ENCODE measurements at places on chromosomes 4 and X. TPM values are rescaled to one million over a fixed set of nuclear protein-coding genes. Genes with fewer than 3 reads are reported as not detected.
A peak's percentile ranks its signal among the peaks of the same experiment; 100 is the strongest.

Gene CTAG1B
- total RNA-seq: not detected

Gene NXF2B
- not detected for total RNA-seq

Gene DKK2
- not detected for total RNA-seq

DNA sequence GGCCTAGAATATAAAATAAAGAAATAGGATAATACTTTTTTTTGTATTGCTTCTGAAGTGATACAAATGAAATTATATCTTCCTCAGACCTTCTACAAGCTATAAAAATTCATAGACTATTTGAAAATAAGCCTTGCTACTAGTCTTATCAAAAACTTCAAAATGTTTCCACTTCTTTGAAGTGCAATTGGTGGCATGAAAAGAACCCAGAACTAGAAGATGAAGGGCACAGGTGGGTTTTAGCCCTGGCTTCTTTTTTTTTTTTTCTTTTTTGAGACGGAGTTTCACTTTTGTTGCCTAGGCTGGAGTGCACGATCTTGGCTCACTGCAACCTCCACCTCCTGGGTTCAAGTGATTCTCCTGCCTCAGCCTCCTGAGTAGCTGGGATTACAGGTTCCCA is 44.2 kb downstream of the GSX2 start:
- DNase-seq: no peak
- H3K4me3 ChIP-seq: no peak overlapping the region
- no peaks in the 10 kb centered on the region for H3K4me1 ChIP-seq
- H3K36me3 ChIP-seq: no peaks in the 10 kb centered on the region
- no peak overlapping the region for H3K27ac ChIP-seq

- peaks cover 1% of the 10 kb centered on the region for H3K27me3 ChIP-seq
- no peak overlapping the region for H3K4me3 ChIP-seq
- H3K4me1 ChIP-seq: no peaks in the 10 kb centered on the region
- no peak for DNase-seq
Observed at GRCh38 chrX:148540114-148540513, 39.7 kb downstream of the AFF2 start.

DNA sequence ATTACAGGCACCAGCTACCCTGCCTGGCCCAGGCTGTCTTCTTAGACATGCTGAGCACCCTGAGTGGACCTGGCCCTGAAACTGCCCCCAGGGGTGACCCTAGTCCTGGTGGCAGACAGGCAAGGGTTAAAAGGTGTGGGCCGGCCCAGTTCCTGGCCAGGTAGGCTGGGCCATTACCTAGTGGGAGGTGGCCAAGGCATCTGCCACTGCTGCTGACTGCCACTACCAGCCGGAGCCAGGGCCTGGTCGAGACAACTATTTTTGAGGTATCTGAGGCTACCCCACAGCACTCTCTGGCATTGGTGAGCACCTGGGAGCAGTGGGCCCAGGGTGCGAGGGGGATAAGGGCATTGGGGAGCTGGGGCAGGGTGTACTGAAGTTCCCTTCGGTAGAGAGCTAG is at the start of gene CCDC120:
CCDC120 (plus strand) TSS at position 206 of the 400 bp plus-strand sequence. CDS start 3,043 bp downstream, outside the sequence.
- no peaks in the 10 kb centered on the region for H3K36me3 ChIP-seq
- H3K4me1 ChIP-seq: peaks cover 3% of the 10 kb centered on the region
- peak within 1 kb of the TSS; percentile 41 for H3K4me3 ChIP-seq
- DNase-seq: peak; percentile 87
- H3K27me3 ChIP-seq: no peaks in the 10 kb centered on the region

Measured in pancreas (tissue), 10 donors.